Urothelium cell line (cell line): ENCODE measurements at places on chromosomes 5 and 9.

DNA sequence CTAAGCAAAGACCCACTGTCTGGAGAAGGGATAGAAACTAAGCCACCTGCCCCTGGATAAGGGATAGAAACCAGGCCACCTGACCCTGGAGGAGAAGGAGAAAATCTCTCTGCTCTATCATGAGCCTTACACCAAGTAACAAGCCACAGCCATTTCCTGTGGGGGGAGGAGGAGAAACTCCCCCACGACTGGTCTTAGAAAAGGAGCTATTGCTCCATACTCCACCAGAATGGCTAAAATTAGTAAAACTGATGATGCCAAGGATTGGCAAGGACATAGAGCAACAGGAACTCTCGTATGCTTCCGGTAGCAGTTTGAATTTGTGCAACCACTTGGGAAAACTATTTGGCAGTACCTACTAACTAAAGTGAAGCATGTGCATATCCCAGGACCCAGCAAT lies 70.8 kb downstream of the ACTL7B start:
- no peak for DNase-seq

GRCh38 chr5:11692636-11693035 lies 211.6 kb downstream of the CTNND2 start:
- no peak for DNase-seq

DNA sequence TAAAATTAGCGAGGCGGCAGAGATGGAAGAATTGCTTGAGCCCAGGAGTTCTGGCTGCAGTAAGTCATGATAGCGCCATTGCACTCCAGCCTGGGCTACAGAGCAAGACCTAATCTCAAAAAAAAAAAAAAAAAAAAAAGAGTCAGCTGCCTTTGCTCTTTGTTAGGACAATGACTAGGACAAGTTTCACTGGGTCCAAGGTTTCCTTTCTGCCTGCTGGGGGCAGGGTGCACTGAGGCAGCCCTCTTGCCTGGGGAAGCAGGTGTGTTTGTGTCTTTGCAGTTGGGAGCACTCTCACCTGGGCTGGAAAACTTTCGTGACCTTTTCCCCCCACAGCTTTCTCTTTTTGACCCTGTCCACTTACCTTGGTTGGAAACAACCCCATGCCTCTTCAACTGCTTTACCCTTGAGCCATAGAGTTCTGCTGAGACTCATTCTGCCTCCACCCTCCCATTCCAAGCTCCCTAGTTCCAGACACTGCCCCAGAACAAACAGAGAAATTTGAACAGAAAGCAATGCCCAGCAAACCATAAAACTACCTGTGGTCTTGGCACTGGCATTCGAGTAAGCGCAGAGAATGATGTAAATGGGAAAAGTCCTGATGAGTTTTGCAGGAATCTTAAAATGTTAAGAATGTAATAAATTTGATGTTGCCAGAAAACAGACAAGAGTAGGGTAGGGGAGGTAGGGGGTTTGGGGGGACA lies 17.0 kb upstream of the MYO10 start:
- no peak for DNase-seq

DNA sequence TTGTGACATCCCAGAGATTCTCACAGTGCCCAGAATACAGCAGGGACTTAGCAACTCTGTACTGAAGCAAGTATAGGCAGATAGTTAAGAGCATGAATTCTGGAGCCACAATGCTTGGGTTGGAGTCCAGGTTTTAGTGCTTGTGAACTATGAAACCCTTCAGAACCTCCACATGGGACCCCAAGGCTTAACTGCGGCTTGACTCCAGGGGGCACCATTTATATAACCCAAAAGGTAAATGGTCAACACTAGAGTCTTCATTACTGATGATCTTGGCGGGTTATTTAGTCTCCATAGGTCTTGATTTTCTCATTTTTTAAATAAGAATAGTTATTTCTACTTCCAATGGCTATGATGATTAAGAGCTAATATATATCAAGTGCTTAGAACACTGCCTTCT lies 390.3 kb downstream of the TAF11L14 start:
- no peak for DNase-seq

- no peak for DNase-seq
Observed at GRCh38 chr5:107736638-107737037, 65.9 kb upstream of the EFNA5 start.

DNA sequence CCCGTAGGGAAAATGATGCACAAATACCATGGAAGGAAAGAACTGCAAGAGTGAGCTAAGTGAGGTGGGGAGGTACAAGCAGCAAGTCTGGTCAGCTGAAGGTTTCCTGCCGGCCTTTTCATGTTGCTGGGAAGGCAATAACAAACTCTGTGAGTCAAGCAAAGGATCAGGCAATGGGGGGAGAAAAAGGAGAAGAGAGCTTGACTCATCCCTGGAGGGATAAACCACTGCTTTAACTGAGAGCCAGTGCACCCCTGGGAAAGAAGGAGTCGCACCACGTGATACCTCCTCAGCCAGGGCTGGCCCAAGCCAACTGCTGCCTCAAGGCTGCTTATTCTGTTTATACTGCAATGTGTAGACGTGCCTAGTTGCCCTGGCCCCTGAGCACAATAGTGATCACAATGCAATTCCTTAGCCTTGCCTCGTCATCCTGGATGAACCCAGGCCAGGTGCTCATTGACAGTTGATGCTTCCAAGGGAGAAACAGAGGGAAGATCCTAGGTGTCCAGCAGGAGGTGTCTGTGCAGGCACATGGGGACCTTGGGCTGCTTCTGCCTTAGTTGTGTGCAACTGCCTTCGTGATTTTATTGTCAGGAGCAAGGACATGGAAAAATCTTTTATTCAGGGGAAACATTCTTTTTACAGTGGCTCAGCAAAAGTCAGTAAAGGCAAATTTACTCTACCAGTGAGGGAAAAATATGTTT lies 203.0 kb upstream of the TUT7 start:
- peak; percentile 21 for DNase-seq

- DNase-seq = no peak
Observed at GRCh38 chr5:154242964-154243376, 52.4 kb downstream of the GALNT10 start.

DNA sequence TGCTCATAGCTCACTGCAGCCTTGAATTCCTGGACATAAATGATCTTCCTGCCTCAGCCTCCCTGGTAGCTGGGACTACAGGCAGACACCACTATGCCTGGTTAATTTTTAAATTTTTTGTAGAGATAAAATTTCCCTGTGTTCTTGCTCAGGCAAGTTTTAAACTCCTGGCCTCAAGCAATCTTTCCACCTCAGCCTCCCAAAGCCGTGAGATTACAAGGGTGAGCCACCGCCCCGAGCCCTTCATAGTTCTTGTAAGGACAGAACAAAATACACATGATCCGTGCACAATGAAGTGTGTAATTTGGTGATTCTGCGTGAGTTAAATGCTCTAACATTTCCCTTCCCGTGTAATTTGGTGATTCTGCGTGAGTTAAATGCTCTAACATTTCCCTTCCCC lies 27.7 kb upstream of the MYO10 start:
- DNase-seq = no peak

- no peak for DNase-seq
Observed at GRCh38 chr9:127035423-127035822, 87.0 kb downstream of the ANGPTL2 start.

DNA sequence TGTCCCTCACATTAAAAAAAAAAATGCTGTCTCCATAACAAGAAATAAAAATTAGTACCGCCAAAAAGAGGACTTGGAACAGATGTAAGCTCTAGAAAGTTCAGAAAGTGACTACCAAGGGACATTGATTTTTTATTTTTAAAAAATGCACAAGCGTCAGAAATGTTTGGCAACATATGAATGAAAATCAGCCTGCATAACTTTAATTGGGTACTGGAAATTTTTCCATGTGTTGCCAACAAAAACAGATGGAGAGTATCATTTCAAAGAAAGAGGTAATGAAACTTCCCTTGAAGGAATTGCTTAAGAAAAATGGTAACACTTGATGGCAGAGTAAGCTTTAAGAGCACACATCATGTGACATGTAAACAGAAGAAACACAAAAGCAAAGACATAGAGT lies 47.2 kb downstream of the OR2K2 start:
- no peak for DNase-seq

DNA sequence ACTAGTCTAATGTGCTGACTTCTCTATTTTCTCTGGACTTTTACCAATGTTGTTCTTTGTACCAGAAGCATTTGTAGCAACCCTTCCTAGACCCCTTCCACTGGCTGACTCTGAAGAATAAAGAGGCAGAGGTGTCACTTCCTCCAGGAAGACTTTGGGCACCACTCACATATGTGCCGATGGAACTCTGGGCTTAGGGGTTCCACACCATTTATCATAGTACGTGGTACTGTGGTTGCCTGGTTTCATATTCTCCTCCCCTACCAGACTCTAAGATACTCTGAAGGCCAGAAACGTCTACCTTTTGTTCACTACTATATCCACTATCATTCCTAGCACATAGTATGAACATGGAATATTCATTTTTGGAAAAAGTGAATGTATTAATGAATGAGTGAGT lies 88.0 kb downstream of the BNC2 start:
- DNase-seq = no peak

DNA sequence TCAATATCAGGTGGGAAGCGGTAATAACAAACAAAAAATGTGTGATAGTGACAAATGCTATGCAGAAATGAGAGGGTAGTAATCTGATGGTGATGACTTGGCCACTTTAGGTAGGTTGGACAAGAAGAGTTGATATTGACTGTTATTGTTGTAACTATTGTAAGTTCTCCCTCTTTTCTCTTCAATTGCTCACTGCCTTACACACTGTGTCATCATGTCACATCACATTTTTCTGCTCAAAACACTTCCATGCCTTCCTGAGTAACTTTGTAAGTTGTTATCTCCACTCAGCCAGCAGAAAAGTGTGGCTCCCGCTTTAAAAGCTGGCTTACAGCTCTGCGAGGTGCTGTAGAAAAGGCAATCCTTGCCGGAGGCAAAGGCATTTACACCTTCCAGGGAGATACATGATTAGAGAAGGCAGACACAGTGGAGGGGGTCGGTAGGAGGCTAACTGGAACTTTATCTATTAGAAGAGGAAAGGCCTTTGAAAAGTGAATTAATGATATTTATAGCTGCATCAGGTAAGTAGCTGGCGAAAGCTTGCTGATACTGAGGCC lies 85.2 kb upstream of the CLINT1 start:
- no peak for DNase-seq

DNA sequence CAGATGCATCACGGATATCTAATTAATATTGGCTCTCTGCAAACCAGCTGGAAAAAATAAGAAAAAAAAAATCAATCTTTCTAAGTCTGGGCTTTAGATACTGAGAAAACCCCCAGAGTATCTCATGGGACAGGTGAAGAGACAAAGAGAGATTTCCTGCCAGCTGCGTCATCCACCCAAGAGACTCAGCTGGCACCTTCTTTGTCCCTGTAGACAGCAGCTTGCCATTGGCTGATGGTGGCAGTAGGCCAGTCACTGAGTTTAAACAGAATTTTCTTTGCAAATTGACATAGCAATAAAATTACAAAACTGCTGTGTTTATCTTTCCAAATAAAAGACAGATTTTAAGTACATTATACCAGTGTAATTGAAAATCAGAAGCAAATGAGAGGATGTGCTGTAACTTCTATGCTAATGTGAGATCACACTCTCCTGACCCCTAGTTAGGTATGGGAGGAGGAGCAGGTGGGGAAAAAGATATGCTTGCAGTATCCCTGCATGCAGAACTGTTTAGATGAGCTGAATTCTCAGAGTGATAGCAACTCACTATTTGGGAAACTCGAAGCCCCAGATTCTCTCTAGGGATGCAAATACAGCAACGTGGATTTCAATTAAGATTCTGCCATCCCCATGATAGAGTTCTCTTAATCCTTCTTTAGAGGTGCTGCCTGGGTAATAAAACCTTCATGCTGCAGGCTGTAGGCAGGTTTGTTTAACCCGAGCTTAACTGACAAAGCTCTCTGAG lies 72.2 kb downstream of the NMUR2 start:
- DNase-seq = no peak

DNA sequence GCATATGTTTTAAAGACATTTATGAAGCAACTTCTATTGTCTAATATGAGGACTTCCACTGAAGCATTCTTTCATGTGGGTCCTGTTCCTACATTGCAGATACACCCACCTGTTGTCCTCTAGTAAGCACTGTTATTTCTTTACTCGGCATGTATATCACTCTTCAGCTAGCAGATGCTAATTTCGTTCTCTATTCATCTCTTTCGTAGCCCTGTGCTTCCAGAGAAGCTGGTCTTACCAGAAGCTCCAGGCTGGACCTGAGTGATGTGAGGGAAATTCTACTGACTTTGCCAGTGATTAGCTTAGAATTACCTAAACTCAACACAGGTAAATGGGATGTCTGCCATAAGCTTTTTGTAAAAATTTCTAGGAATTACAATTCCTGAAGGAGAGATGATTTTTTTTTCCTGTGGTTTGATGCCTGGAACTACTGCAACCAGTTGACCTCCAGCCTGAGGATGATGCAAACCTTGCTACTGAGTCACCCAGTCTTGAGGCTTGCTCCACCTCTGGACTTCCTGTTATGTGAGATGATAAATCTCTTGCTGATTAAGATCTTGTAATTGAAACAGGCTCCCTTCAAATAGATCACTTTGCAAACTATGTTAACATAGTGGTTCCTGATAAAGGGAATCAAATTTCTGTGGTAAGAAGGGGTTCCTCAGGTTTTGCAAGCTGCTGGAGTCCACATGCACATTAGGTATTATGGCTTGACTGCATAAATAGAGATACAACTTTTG lies 52.2 kb upstream of the SPINK5 start:
- DNase-seq = peak; percentile 42

GRCh38 chr5:1504617-1505016 lies 19.1 kb downstream of the LPCAT1 start:
- no peak for DNase-seq

GRCh38 chr9:37700131-37700530 lies 49.4 kb downstream of the FRMPD1 start:
- DNase-seq = no peak

GRCh38 chr5:127292030-127292735 lies 1.6 kb downstream of the MEGF10 start:
- DNase-seq = no peak

DNA sequence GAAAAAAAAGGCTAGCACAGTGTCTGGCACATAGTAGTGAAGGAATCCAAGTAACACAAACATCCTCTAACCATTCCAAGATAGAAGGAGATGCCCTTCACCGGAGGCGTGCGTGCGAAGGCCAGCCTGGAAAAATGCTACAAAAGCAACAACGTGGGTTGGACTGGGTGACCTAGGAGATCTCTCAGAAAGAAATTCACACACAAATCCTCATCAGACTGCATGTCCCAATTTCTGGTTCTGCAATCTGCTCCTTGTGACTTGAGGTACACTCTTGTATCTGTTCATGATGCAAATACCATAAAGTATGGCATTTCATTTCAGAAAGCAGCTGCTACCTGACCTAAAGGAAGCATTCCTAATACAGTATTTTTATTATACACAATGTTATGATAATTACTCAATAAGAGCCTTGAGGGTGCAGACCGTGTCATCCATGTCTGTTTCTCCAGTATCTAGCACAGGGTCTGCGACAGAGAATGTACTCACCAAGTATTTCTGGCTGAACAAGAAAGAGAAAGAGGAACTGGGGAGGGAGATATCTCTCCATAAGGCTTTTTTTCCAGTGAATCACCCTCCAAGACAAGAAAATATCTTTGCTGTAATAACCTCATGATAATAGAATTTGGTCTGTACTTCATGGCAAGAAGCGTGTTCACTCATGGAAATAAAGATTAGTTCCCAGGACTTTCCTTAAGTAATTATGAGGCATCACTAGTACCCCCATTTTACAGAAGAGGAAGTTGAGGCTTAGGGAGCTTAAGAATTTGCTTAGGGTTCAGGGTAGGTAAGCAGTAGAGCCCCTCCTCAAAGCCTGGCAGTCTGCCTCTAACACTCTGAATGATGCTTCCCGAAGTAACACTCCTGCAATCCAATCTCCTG lies 138.3 kb downstream of the CDK5RAP2 start:
- no peak for DNase-seq

GRCh38 chr9:127633216-127633862 lies 21.3 kb downstream of the STXBP1 start:
- no peak for DNase-seq

GRCh38 chr5:119312403-119312802 lies 43.4 kb upstream of the TNFAIP8 start:
- no peak for DNase-seq
